HL-60 (cell line): ENCODE measurements at places on chromosomes 2 and 18.

DNA sequence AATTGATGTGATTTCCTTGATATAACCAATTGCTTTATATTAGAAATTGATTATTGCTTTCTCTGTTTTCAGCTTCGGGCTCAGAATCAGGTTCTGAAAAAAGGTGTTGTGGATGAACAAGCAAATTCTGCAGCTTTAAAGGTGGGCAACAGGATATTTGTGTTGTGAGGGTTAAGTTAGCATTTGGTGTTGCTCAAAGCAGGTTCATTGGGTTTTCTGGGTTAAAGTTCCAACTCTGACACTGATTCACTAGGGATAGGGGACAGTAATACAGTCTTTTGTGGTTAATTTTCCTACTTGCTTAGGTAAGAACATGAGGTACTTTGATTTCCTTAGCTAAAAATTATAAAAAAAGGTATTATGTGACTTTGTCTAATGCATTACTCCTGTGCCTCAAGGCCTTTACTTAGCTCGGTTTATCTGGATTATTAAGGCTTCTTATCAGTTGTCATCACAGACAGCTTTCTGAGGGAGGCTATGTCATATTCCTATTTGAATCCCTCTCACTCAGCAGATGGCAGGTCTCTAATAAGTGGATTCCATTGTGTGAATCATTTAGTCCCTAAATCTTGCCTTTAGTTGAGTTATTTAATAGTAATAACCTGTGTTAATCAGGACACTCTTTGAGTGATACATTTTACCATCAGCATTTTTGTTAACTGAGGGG, 78.9 kb upstream of the STON1 start:
- no peak for DNase-seq

GRCh38 chr2:234487356-234487755, 9.5 kb downstream of the ARL4C start:
- DNase-seq, result peak; percentile 14

DNA sequence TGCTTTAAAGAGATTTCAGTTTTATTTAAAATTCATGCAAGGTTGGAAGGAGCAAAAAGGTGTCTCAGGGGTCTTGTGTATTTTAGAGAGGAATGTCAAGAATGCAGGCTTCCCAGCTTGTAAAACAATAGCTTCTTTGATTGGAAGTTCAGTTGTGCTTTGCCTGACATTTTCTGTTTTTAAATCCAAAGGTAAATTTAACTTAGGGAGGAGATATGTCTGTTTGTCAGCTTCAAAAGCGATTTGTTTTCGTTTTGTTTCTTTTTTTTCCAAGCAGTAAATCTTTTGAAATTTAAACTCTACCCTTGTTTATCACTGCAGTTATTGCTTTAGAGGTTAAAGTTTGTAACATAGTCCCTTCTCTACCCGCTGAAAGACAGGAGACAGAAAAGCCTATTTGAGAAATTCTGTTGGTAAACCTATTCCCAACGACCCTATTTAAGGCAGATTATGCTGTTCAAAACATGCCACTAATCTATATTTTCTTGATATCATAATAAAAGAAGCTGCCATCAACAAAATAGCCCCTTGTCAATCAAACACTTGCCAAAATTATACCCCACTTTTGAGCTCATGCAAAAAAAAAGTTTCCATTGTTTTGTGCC, 639.6 kb downstream of the IRS1 start:
- no peak for DNase-seq

DNA sequence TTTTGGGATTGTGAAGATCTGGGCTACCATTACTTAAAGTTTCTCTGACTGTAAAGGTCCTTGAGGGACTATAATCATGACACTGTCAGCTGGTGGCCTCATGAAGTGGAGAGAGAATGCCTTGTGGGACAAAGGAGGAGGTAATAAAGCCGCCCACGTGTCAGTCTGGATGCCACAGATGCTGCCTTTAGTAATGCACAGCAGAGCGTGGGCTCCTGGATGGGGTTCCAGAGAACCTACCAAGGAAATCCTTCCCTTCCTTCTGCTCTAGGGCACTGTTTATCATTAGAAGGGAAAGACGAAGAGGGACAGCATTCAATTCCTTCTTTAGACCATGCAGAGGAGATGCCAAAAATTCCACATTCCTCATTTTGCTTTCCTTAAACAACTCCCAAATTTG, 63.5 kb downstream of the COL5A2 start:
- DNase-seq, result no peak

GRCh38 chr2:199465390-199465789, 7.7 kb upstream of the SATB2 start:
- DNase-seq, result no peak

DNA sequence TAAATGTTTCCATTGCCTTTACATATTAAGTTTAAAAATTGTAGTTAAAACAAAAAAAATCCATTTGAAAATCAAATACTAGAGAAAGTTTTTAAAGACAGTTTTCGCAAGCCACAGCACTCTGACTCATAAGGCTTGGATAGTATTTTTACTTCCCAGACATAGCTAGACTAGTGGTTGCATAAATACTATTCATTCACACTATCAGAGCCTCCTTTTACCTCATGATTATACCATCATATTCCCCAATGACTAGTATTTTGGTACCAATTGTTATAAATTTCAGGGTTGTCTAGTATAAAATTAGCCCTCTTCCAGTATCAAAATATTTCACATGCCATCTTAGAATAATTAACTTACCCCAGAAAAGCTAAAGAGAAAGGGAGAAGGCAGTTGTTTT, 393.5 kb downstream of the ERBB4 start:
- no peak for DNase-seq

DNA sequence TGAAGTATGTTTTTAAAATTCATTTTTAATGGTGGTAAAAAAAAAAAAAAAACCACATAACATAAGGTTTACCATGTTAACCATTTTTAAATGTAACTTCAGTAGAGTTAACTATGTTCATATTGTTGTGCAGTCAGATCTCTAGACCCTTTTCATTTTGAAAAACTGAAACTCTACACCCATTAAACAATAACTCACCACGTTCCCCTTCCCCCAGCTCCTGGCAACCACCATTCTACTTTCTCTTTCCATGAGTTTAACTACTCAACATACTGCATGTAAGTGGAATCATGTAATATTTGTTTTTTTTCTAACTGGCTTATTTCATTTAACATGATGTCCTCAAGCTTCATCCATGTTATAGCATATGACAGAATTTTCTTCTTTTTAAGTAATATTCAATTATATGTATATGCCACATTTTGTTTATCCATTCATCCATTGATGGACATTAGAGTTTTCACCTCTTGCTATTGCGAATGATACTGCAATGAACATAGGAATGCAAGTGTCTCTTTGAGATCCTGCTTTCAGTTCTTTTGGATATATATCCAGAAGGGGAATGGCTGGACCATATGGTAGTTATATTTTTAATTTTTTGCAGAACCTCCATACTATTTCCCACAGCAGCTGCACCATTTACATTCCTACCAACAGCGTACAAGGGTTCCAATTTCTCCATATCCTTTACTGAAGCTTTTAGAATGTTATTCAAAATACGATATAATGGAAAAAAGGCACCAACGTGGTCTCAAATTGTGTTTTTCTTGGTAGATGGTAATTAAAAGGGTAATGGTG, 91.0 kb downstream of the SPTBN1 start:
- DNase-seq, result no peak

DNA sequence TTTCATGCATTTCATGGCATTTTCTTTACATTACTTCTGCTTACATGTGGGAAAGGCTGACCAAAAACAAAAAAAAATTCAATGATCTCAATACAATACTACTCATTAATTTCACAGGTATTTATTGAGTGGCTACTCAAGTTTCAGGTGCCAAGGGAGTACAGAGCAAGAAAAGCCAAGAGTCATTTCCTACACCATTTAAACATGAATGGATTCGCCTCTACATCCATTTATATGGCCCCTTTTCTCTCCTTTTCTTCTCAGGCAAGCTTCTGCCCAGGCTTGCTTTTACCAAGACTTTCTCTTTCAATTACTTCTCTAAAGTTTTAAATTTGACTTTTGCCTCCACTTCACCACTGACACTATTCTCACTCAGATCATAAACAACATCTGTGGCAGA, 1603.1 kb upstream of the CELF4 start:
- DNase-seq, result no peak

DNA sequence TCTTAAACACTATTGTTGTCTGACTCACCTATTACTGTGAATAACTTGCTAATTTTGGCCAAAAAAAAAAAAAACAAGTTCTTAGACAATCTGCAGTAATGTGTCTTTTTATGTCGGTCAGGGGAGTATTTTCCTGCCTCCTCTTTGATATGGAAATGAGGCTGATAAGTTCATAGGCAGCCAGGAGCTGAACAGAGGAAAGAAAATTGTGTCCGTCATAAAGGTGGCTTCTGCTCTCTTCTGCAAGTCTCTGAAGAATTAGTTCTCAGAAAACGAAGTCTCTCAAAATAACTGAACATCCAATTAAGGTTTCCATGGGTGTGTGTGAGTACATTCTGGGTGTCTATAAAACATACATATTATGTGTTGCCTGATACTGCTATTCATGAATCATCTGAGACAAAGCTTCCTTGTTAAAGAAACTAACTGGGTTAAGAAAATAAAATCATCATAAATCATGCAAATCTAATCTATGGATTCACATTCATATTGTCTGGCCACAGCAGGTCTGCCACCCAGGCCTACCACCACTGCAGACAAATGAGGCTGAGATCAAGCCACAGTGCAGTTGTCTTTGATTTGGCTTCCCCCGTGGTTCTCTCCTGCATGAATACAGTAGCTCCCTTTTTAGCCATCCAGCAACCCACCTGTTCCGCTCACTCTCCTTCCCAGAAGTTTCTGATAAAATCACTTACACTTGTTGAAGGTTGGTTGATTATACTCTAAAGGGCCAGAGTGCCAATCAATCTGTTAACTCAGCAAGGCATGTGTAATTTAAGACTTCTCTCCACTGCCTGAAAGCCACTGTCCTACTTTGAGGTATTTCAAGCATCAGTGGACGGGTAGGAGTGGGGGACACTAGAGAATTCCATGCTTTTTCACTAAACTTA, 19.4 kb upstream of the SP5 start:
- no peak for DNase-seq

DNA sequence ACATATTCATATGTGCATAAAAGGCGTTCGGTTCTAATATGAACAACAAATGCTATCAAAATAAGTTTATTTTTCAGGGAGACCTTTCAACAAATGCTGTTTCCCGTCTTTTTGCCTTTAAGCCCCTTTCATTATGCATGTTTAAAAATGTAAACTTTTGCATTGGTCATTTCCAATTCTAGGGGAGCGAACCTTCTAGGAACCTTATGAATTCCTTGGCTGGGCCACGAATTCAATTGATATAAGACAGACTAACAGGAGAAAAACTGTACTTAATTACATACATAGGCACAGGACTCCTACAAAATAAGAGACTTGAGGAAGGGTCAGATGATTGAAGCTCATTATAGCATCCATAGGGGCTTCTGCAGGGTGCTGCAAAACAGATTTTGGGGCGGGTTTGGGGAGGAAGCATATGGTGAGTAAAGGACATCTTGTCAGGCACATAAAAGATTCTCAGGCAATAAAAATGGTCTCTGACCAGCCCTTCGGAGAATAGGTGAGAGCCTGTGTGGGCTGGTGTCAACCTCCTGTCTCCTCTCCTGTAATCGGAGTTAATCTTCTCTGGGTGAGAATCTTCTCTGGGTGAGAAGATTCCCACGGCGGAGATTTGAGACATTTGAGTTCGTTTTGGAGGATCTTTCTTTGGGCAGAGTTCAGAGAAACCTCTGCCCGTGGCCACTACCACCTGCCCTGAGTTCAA, 1.7 kb downstream of the TNFRSF11A start:
- DNase-seq, result no peak

- DNase-seq, result no peak
Observed at GRCh38 chr2:1375794-1376193, 37.5 kb upstream of the TPO start.

- no peak for DNase-seq
Observed at GRCh38 chr2:173858291-173858731, 106.9 kb downstream of the SP3 start.

GRCh38 chr2:169348321-169349024, 13.9 kb downstream of the LRP2 start:
- DNase-seq, result no peak

DNA sequence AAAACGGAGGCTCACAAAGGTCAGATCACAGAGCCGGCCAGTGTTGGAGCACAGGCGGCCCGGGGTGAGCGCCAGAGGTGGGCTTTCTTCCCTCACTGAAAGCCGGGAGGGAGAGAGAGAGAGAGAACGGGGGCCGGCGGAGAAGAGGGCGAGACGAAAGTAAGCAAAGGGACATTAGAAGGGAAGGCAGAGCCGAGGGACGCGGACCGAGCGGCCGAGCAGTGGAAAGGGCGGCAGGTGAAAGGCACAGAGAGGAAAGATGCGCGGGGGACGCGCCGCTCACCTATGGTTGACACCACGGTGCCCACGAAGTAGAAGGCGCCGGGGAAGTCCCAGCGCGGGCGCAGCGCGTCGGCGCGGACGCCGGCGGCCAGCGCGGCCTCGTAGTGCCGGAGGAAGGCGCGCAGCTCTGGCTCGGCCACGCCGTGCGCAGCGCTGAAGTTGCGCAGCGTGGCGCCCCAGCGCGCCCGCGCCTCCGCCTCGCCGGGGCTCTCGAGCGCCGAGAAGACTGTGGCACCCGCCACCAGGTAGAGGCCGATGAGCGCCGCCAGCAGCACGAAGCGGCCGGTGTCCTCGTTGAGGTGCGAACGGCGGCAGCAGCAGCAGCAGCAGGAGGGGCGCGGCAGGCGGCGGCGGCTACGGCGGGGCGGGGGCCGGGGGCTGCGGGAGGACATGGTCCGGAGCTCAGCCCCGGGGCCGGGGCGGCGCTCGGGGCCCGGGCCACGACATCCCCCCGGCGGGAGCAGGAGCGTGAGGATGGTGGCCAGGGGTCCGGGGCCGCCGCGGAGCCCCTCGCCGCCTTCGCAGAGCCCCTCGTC, 166.9 kb downstream of the MSH2 start:
- DNase-seq, result no peak

GRCh38 chr2:132901661-132902060, 231.7 kb upstream of the LYPD1 start:
- no peak for DNase-seq

DNA sequence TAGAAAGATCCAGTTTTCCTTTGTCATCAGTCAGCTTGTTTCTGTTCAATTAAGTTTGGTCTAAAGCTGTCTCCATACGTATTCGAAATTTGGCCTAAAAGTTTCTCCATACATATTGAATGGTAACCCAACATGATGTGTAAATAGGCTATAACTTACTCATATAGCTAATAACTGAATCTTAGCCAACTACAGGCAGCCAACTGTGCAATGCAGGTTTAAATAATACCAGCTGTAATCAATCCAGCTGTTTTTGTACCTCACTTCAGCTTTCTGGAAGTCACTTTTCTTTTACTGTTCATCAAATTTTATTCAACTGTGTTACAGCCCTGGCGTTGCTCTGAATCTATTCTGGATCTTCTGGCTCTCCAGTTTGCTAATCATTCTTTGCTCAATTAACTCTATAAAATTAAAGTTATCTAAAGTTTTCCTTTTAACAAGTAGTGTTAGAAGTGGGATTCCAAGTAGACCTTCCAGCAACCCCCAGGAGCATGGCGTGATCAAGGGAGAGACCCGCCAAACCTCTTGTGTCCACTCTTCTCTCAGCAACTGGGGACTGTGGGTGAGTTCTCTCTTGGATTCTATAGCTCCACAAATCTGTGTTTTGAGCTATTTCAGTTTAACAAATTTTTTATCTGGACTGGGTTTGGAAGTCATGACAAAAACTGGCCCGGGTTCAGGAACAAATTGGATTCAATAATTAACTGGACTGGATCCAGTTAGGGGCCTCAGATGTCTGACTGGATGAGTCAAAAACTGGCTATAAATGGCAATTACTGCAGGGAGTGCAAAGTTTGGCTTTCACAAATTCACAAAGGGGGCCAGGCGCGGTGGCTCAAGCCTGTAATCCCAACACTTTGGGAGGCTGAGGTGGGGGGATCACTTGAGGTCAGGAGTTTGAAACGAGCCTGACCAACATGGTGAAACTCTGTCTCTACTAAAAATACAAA, 329.7 kb upstream of the ST6GAL2 start:
- no peak for DNase-seq
